ENCODE measurements at places on chromosomes 3 and 15.

GRCh38 chr15:62966294-62967078 lies 76.1 kb upstream of the TPM1 start:
- no peak for DNase-seq

DNA sequence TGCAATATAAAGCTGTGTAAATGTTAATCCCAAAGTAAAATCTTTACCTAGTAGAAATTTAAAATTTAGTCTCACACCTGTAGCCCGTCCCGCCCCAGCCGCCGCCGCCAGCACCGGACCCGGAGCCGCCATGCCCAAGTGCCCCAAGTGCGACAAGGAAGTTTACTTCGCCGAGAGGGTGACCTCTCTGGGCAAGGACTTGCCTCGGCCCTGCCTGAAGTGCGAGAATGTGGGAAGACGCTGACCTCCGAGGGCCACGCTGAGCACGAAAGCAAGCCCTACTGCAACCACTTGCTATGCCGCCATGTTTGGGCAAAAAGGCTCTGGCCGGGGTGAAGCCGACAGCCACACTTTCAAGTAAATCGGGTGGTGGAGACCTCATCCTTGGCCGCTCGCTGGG lies 22.1 kb upstream of the TOP2B start:
- DNase-seq: no peak

- DNase-seq: no peak
Observed at GRCh38 chr3:65742914-65743313, 295.8 kb downstream of the MAGI1 start.

GRCh38 chr3:11076711-11077110 lies 77.6 kb upstream of the HRH1 start:
- no peak for DNase-seq

DNA sequence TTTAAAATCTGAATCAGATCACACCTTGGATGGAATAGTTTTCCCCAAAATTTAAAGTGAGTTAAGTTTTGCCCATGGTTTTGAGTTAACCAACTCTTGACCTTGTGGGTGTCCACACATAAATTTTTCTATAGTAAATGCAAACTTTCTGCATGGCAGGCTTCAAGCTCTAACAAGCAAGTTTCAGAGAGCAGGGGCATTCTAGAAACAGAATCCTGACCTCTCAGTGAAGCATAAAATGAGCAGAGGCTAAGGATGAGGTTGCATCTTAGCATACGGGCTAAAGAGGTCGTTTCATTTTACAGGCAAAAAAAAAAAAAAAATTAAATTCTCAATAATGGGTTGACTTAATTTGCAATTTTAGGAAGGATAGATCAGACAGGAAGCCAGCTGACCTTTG lies 32.1 kb downstream of the CDC25A start:
- DNase-seq: no peak

- no peak for DNase-seq
Observed at GRCh38 chr3:146777941-146778340, 172.8 kb upstream of the PLSCR5 start.

DNA sequence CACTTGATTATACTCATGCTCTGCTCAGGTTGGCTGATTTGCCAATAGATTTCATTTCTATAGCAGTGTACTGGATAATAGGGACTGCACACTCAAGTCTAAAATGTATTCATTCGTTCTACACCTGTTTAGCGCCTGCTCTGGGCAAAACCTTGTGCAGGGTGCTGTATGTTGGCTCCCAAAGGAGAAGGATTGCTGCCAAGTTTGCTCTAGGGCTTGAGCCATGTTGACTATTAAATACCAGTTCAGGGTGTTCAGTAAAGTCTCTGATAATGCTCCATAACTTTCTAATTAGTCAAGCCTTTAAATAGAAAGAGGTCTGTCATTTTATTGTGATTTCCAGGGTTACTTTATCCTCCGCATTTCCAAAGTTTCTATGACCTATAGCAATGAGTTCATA lies 470.2 kb downstream of the MAGI1 start:
- no peak for DNase-seq

- no peak for DNase-seq
Observed at GRCh38 chr15:69593488-69593887, 140.9 kb downstream of the RPLP1 start.

DNA sequence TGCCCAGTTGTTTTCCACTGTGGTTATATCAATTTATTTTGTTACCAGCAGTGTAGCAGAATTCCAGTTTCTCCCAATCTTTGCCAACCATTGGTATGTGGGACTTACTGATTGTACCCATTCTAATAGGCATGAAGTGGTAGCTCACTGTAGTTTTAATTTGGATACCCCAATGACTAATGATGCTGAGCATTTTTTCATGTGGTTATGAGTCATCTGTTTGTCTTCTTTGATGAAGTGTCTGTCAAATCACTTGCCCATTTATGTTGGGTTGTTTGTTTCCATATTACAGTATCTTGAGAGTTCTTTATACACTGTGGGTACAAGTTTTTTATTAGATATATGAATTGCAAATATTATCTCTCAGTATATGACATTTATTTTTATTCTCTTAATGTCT lies 644.3 kb downstream of the NR2F2 start:
- no peak for DNase-seq

DNA sequence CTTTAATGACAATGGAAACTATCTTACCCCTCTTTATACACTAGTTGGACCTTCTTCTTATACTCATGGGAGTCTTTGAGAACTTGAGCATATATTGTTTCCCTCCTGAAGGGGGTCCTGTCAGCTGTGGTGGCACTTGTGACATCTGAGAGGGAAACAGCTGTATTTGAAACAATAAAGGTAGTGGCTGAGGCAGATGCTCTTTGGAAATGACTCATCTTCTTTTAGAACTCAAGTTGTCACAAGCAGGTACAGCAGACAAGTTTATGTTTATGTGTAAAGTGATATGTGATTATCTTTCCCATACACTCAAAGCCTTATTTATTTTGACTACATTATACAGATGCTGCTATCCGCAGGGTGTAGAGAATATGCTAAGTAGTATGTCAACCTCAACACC lies 220.0 kb upstream of the GRM7 start:
- no peak for DNase-seq

DNA sequence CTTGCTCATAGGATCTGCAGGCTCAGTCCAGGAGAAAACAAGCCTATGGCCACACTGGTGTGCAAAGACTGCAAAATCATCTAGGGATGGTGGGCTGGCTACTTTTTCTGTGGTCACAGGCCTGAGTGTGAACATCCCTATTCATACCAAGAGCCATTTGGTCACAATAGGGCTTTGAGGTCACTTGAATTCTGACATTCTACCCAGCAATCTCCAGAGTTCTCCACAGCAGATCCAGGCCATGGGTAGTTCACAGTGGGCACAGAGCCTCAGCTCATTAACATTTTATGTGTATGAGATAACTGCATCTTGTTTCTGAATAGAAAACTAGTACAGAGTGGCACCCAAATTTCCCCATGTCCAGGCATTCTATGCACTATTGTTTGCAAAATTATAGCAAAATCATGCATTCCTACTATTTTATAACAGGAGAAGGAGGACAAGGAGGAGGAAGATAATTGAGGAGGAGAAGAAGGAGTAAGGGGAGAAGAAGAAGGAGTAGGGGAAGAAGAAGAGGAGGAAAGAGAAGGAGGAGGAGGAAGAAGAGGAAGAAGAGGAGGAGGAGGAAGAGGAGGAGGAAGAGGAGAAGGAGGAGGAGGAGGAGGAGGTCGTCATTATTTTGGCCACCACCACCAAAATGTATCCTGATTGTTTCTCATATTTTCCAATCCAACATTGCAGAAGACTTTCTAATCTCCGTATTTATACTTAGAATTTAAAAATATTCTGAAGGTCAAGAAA lies 129.0 kb downstream of the SEMA6D start:
- DNase-seq: no peak

DNA sequence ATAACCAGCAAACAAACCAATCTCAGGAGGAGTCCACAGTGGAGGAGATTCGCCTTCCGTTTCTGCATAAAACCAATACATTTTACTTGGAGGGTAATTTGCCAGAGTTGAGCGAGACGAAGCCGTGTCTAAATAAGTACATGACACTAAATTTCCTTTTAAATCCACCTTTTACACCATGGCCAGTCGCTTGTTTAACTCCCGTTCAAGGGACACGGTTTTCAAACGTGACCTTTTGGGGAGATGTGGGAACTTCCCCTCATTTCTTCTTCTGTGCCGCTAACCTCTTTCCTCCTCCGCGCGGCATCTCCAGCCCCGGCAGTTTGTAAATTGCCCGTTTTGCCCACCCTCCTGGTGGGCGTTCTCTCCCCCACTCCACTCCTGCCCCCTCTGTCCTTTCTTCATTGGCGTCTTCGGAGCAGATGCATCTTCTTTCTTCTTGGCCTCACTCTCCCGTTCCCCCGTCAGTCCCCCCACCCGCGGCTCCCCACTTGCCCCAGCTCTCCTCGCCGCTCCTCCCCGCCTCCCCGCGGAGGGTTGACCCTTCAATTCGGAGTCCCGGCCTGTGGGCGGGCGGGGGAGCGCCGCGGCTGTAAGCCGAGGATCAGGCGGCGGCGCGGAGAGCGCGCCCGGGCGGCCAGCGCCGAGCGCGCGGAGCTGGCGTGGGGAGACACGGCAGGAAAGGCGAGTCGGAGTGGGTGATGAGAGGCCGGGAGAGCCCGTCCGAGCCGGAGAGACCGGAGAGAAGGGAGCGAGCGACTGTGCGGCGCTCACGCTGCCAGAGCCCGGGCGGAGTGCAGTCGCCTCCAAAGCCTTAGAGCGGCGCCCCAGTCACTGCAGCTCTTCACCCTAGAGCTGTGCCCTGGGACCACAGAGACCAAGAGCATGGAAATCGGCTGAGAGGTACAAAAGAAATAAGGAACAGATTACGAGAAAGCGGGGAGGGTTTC lies at the start of gene NLGN1:
TSS of gene NLGN1 (plus strand) at position 584 of the 950 bp plus-strand sequence.
- DNase-seq: no peak

- no peak for DNase-seq
Observed at GRCh38 chr3:76203578-76203977, 418.2 kb upstream of the ZNF717 start.

DNA sequence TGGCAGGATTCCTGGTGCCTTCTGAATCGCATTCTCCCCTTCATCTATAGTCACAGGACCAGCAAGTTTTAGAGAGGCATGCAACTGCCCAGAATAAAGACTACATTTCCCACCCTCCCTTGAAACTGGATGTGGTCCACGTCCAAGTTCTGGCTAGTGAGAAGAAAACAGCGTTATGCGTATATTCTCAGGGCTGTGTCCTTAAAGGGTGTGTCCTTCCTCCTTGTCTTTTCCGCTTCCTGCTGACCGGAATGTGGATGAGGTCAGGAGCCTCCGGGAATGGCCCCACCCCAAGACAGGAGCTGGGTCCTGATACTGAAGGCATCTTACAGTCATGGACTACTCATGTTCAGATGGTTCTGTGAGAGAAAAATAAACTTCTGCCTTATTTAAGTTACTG lies 20.2 kb downstream of the CHST2 start:
- DNase-seq: no peak

DNA sequence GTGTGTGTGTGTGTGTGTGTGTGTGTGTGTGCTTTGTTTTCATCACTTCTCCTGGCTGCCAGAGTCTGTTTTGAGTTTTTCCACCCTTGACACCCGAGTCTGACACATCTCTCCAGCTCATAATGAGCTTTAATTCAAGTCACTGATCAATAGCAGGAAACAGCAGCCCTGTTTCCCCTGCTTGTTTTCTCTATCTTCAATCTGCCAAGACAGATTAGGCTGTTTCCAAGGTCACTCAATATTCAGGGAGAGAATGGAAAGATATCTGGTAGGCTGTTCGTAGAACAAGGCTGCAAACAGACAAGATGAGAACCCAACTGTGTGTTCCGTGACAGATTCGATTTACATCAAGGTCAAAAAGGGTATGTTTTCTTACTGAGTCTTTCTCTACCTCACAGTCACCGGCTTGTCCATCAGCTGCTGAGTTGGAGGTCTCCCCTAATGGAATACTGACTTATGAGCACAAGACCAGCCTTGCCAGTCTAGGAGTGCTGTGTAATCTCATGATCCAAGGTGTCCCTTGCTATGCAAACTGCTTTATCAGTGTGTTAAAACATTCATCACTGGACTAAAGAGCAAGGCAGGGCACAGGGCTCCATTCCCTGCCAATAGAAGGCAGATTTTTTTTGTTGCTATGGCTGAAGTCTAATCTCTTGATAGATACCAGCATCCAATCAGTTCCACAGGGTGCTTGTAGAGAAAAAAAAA lies 187.9 kb upstream of the LMCD1 start:
- no peak for DNase-seq
